ENCODE measurements at places on chromosomes 12 and 14.
A peak's percentile ranks its signal among the peaks of the same experiment; 100 is the strongest.

GRCh38 chr12:59453475-59453874 is 142.4 kb upstream of the SLC16A7 start:
- DNase-seq: no peak

DNA sequence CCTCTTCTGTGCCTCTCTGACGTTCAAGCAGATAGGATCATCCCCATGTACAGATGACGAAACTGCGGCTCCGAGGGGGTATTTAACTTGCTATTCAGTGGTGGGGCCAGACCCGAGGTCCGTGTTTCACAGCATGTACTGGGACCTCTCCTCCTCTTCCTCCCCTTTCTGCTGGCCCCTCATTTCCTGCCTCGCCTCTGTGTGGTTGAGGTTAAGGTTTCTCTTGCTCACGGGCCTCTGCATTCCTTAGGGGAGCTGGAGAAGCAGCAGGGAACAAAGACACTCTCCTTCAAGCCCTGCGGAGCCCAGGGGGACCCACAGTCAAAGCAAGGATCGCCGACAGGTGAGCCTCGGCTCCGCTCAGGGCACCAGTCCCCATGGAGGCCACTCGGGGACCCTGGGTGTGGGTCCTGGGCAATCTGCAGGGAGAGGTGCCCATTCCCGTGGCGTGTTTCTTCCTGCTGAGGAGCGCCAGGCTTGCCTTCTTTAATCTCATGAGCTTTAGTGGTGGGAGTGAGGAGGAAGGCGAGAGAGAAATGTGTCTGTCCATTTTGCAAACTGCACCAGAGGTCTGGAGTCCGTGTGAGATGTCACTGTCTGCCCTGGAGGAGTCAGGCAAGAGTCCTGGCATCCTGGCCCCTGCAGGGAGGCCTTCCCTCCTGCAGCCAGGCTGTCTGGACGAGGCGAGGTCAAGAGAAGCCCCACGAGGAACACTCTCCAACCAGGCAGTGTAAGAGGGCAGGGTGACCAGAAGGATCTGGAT is 45.0 kb downstream of the SLC6A12 start:
- no peak for DNase-seq

GRCh38 chr14:22973217-22974032 is 8.9 kb downstream of the AJUBA start:
- no peak for DNase-seq

- peak; percentile 75 for DNase-seq
Observed at GRCh38 chr14:99554757-99555531, 49.1 kb downstream of the CCDC85C start.

DNA sequence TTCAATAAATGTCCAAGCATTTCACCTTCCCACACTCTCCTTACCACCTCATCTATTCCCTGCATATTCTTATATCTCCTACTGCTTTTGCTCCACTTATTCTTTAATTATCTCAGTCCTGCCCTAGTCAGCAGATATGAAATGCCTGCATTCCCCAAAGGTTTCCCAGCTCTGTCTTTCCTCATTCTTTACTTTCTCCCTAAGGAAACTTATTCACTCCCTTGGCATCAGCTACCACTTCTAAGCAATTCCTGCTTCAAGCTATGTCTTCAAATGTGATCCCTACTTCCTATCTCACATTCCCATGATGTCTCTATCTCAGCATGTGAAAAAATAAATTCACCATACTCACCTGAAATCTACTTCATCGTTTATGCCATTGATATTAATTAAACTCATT is 111.8 kb downstream of the CAPZA3 start:
- DNase-seq: no peak

GRCh38 chr12:22285846-22286245 is 48.7 kb downstream of the ST8SIA1 start:
- no peak for DNase-seq

GRCh38 chr12:47851303-47851952 is 31.7 kb upstream of the HDAC7 start:
- no peak for DNase-seq

- DNase-seq: no peak
Observed at GRCh38 chr14:92780444-92781232, 13.5 kb upstream of the GOLGA5 start.

DNA sequence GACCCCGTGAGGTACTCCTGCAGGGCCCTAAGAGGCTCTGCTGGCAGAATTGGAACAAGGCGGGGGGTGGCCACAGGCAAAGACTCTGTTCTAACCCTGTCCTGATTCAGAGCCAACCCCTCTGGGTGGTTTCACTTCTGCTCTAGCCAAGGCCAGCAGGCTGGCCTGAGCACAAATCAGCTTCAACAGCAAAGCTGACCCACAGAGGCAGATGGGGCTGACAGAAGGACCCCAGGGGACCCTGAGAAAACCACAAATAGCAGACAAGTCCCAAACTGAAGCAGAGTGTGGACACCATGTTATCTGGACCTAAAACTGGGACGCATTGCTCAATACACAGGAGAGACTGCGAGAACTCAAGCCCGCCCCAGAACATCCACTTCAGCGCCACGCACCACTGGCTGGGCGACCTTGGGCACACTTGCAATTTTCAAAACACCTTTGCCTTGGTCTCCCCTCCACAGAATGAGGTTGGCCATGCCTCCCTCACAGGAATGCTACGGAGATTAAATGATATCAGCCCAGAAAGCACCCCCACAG is 76.4 kb upstream of the DICER1 start:
- peak; percentile 43 for DNase-seq

- no peak for DNase-seq
Observed at GRCh38 chr14:91410771-91411536, 6.7 kb downstream of the CCDC88C start.

DNA sequence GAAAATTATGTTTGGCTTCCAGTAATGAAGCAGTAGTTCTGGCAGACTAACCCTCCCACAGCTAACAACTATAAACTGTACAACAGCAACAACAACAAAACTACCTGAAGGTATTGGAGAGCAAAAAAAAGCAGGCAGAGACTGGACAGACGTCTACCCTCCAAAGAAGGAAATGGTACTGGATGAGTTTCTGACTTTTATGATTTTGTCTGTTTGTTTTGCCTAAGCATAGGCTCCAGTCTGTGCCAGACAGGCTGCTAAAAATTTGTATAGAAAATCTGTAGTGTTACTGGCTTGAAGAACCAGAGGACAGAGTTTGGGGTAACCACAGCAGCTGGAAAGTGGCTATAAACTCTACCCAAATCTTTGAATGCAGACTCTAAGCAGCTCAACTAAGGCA is 131.3 kb downstream of the SLC25A47 start:
- no peak for DNase-seq

GRCh38 chr14:31386271-31386670 is 34.1 kb downstream of the HEATR5A start:
- no peak for DNase-seq

DNA sequence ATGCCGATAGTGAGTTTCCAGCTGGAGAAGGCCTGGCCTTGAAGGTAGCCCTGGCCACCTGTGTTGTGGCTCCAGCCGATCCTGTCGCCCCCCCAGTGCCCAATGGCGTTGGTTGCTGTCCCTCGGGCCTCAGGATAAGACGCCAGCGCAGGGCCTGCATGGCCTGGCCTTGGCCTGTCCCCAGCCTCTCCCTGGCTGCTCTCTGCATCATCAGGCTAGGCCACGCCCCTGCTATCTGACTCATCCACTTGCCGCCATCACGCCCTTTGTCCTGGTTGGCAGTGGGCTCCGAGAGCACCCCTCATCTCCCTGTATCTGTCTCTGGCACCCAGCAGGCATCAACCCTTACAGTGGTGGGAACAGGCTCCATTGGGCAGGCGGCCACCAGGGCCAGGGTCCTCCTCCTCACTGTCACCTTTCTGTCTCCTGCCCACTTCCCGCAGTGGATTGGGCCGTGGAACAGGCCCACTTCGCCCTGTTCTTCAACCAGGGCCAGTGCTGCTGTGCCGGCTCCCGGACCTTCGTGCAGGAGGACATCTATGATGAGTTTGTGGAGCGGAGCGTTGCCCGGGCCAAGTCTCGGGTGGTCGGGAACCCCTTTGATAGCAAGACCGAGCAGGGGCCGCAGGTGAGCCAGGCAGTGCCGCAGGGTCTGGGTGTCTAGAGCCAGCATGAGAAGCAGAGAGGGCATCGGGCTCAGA is 25.6 kb downstream of the ALDH2 start:
- DNase-seq: peak; percentile 69

- DNase-seq: no peak
Observed at GRCh38 chr12:3685830-3686229, 67.1 kb downstream of the CRACR2A start.
